Fibroblast of lung (primary cell): ENCODE measurements at places on chromosomes 4 and X.

- no peaks in the 10 kb centered on the region for H3K36me3 ChIP-seq
- H3K27ac ChIP-seq: no peak overlapping the region
- no peak overlapping the region for H3K4me3 ChIP-seq
Observed at GRCh38 chrX:134969726-134970125, 21.1 kb upstream of the SMIM10 start.

DNA sequence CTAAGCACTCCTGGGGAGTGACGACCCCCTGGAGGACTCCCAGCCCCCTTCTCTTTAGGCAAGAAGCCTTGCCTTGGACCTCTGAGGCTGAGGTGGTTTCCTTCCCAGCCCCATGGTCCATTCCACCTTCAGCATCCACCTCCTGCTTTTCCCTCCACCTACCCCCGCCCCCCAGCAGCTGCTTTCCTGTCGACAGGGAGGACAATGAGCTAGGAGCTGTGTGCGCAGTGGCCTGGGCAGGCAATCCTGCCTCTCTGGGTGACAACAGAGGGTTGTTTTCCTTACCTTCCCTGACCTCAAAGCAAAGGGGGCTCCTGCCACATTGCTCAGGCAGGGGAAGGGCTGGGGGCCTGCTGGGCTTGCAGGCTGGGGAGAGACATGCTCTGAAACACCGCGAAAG lies 123.5 kb downstream of the BCOR start:
- no peak overlapping the region for H3K27ac ChIP-seq
- H3K4me3 ChIP-seq: no peak overlapping the region
- H3K27me3 ChIP-seq: no peaks in the 10 kb centered on the region

GRCh38 chrX:33457102-33457501 lies 245.8 kb upstream of the DMD start:
- no peak overlapping the region for H3K4me3 ChIP-seq
- H3K4me1 ChIP-seq: no peaks in the 10 kb centered on the region
- no peak for DNase-seq
- no peaks in the 10 kb centered on the region for H3K27me3 ChIP-seq

GRCh38 chrX:97895751-97896150 lies 1012.0 kb downstream of the RPA4 start:
- H3K4me1 ChIP-seq: no peaks in the 10 kb centered on the region
- no peaks in the 10 kb centered on the region for H3K27me3 ChIP-seq
- no peak overlapping the region for H3K27ac ChIP-seq
- H3K36me3 ChIP-seq: no peaks in the 10 kb centered on the region

DNA sequence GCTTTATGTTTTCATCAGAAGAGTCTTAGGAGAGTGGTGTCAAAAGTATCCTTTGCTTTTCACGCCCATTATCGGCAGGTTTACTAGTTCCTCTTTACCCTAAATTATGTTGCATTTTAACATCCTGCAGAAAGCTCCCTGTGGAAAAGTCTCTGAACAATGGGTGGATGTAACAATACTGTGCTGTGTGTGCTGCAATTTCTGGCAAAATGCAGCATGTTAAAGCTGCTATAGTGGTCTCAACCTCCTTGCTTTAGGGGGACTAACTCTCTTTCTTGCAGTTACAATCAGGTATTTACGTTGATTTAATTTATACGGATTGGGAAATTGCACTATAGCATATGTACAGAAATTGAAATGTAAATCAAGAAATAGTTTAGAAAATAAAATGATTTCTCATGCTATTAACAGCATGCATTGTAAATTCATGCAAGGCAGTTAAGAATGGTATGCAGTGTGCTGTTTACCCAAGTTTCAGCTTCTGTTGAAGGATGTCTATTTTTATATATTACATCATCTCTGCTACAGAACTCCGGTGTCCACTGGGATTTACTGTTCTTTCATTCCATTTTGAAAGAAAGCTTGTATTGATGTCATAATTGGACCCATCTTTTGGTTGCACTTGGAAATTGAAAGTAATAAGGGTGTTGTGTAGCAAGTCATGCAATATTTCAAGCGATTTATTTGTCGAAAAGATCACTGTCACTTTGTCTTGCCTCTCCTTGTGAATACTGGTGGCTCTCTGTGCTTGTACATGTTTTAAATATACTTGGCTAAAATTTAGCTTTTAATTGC lies 145.7 kb downstream of the RAPGEF2 start:
- H3K4me1 ChIP-seq: peaks cover 4% of the 10 kb centered on the region
- H3K36me3 ChIP-seq: no peaks in the 10 kb centered on the region
- peak overlapping the region; percentile 42 for H3K4me3 ChIP-seq
- H3K27me3 ChIP-seq: no peaks in the 10 kb centered on the region

- no peaks in the 10 kb centered on the region for H3K27me3 ChIP-seq
- no peak overlapping the region for H3K27ac ChIP-seq
- H3K4me3 ChIP-seq: no peak overlapping the region
- no peaks in the 10 kb centered on the region for H3K36me3 ChIP-seq
Observed at GRCh38 chrX:108000751-108001150, 18.6 kb upstream of the TEX13B start.

- H3K36me3 ChIP-seq: no peaks in the 10 kb centered on the region
- H3K27ac ChIP-seq: no peak overlapping the region
- no peak overlapping the region for H3K4me3 ChIP-seq
- no peak for DNase-seq
- no peaks in the 10 kb centered on the region for H3K27me3 ChIP-seq
Observed at GRCh38 chr4:111230265-111230664, 607.4 kb upstream of the PITX2 start.

GRCh38 chr4:5993876-5994811 lies 24.1 kb downstream of the C4orf50 start:
- no peaks in the 10 kb centered on the region for H3K36me3 ChIP-seq
- no peak overlapping the region for H3K4me3 ChIP-seq
- no peaks in the 10 kb centered on the region for H3K27me3 ChIP-seq
- H3K4me1 ChIP-seq: no peaks in the 10 kb centered on the region
- no peak overlapping the region for H3K27ac ChIP-seq

- no peaks in the 10 kb centered on the region for H3K27me3 ChIP-seq
- peak; percentile 23 for DNase-seq
- no peak overlapping the region for H3K27ac ChIP-seq
Observed at GRCh38 chrX:13764765-13765164, 30.2 kb downstream of the OFD1 start.

- H3K4me3 ChIP-seq: no peak overlapping the region
- no peaks in the 10 kb centered on the region for H3K36me3 ChIP-seq
- H3K4me1 ChIP-seq: no peaks in the 10 kb centered on the region
- H3K27me3 ChIP-seq: no peaks in the 10 kb centered on the region
Observed at GRCh38 chrX:110557864-110558263, 199.2 kb downstream of the RTL9 start.

DNA sequence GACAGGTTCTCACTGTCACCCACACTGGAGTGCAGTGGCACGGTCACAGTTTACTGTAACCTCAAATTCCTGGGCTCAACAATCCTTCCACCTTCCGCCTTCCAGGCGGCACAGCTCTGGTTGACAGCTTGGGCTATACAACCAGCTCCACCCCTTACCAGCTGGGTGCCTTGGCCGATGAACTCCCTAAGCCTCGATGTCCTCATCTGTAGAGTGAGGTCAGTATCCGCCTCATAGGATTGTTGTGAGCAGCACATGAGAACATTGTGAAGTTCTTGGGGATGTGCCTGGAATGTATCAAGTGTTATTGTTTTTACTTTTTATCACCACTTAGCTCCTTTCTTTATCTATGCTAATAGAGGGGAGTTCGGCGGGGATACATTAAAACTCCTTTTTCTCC lies 23.3 kb downstream of the UCHL1 start:
- H3K27me3 ChIP-seq: no peaks in the 10 kb centered on the region
- H3K36me3 ChIP-seq: no peaks in the 10 kb centered on the region
- H3K4me1 ChIP-seq: no peaks in the 10 kb centered on the region
- DNase-seq: peak; percentile 20
- no peak overlapping the region for H3K4me3 ChIP-seq
